ENCODE measurements at places on chromosomes 12 and 14.

- no peak for DNase-seq
Observed at GRCh38 chr12:67525617-67525884, 123.0 kb upstream of the DYRK2 start.

GRCh38 chr14:96781371-96781770, 15.8 kb upstream of the VRK1 start:
- DNase-seq = no peak

GRCh38 chr14:68692916-68693771, 99.7 kb downstream of the ZFP36L1 start:
- DNase-seq = no peak

GRCh38 chr12:93502802-93503623, 35.7 kb downstream of the MRPL42 start:
- DNase-seq = peak; percentile 6

- DNase-seq = no peak
Observed at GRCh38 chr12:30598889-30599288, 96.8 kb downstream of the IPO8 start.

DNA sequence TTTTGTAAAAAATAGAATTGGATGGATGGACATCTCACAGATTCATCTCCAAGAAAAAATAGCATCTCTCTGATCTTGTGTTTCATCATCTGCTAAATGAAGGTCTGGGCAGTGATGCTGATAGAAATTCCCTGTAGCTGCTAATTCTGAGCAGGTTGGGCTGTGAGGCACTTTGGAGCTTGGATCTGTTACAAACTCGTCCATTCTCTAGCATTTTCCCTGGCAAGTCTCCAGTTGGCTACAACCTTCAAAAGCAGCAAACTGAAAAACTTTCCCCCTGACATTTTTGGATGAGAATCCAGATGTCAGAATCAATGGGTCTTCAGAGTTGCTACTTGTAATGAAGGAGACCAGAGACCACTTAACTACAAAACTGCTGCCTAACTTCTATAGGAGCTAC, 72.7 kb downstream of the TPH2 start:
- no peak for DNase-seq

DNA sequence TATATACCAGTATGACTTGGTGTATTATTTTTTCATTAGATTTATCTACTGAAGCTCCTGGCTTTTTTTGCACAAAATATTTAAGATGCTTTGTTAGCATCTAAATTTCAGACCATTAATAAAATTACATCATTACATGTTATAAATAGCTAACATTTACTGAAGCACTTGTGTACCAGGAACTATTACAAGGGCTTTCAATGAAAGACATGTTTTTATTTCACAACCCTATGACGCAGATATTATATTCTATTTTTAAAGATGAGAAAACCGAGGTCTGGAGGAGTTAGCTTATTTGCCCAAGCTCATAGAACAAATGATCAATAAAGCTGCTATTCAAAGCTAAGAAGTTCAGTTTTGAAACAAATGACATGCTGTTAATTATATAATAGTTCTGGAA, 420.4 kb upstream of the DCN start:
- no peak for DNase-seq

- no peak for DNase-seq
Observed at GRCh38 chr12:39327510-39327909, 115.4 kb downstream of the KIF21A start.

- no peak for DNase-seq
Observed at GRCh38 chr12:1662761-1663439, 28.0 kb upstream of the ADIPOR2 start.

DNA sequence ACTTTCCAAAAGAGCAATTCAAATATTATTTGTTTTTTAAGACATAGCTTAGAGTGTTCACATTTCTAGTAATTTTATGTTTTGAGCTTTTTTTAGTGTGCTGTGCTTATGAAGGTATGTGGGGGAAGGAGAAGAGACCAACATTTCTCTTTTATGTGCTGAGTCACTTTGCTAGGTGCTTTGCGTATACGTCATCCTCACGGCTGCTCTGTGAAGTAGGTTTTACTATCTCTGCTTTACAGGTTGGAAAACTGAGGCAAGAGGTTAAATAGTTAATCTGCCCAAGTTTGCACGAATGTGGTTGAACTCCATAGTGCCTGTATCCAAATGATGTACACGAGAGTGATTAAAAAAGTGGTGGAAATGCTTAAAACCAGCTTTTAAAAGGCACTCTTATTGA, 75.9 kb downstream of the AEBP2 start:
- no peak for DNase-seq

- no peak for DNase-seq
Observed at GRCh38 chr12:78038541-78038940, 207.8 kb downstream of the NAV3 start.

DNA sequence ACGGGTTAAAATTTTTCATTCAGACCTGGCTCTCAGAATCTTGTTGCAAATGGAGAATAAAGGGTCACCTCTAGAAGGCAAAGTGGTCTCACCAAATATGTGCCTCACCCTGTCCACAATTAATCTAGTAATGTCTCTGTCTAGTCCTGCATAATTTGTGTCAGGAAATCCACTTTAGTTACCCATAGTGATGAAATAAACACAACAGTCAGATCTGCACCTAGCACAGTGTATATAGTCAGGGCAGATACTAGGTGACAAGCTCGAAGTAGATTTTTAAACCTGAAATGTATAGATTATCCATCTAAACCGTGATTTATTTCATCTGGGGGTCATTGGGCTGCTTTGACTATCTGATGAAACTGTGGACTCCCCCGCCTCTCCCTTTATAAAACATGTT, 15.9 kb upstream of the FLVCR2 start:
- no peak for DNase-seq

- no peak for DNase-seq
Observed at GRCh38 chr14:27916326-27916725, 850.3 kb upstream of the FOXG1 start.

DNA sequence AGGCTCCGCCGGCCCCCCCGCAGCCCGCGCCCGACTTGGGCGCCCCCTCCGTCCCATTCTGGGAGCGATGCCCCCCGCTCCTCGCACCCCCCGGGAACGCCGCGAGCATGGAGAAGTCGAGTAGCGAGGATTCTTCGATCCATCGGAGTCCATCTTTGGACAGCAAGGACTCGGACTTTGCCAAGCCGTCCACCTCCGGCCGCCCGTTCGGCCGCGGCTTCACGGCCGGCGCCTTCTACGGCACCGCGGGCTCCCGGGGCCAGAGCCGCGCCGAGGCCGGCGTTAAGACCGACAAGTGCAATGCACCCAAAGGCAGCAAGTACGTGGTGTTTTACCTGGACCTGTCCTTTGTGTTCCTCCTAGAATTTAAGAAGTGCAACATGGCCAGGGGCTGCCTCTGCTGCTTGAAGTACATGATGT, 123.6 kb downstream of the TSPAN9 start:
- peak; percentile 57 for DNase-seq

GRCh38 chr12:93705237-93705636, 28.1 kb downstream of the CRADD start:
- DNase-seq = no peak

DNA sequence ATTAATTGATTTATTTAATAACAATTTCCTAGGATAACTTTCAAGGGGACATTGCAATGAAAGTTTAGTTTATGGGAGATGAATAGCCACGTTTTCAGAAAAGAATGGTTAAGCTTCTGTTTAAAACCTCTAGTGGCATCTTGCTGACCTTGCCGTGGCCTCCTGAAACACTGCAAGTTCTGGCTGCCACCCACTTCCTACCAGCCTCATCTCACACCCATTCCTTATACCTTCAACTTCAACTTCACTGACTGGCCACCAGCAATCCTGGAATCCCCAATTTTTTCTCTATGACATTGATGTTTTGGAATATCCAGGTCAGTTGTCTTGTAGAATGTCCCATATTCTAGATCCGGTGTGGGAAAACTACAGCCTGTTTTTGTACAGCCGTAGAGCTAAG, 5.2 kb upstream of the HELB start:
- no peak for DNase-seq

DNA sequence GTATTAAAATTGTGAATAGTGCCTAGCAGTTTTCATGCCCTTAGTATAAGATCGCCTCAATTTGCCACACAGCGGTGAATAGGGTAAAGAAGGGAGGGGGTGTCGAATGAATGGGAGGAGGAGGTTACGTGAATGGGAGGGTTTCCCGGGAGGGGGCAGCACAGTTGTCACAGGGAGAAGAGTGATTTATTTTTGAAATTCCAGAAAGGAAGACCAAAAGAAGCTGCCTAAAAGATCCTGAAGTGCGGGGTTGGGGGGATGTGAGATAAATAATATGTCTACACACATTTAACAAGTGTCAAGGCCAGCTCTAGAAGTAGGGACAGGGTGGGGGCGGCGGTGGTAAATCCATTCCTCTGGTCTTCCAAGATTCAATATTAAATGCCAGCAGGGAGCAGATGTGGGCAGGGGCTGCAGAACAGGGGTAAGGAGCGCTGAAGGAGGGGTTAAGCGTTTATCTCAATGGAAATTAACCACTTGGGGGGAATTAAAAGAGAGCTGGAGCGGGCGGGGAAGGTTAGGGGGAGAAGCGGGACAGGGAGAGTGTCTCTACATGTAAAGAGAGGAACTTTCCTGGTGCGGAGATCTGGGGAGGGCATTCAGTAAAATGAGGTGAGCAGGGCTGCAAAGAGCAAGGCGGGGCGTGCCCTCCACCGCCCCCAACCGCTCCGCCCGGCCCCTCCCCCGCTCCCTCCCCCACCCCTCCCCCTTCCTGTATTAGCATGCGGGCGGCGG, 867 bp downstream of the C12orf42 start:
- no peak for DNase-seq

DNA sequence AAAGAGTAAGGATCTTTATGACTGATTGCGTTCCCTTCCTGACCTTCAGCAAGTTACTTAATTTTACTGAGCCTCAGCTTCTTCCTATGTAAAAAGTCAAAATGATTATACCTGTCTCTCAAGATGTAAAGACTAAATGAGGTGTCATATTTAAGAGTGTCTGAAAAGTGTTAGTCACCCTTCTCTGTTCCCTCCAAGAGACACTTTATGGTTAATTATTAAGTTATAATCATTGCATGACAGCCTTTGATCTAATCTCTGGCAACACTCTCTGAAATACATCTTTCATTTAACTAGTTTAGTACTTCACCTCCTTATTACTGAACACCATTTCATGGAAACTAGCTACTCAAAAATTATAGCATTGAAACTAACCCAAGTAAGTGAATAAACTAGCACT, 54.8 kb downstream of the BMAL2 start:
- DNase-seq = no peak

GRCh38 chr14:101019990-101020710, 116.6 kb upstream of the RTL1 start:
- no peak for DNase-seq

DNA sequence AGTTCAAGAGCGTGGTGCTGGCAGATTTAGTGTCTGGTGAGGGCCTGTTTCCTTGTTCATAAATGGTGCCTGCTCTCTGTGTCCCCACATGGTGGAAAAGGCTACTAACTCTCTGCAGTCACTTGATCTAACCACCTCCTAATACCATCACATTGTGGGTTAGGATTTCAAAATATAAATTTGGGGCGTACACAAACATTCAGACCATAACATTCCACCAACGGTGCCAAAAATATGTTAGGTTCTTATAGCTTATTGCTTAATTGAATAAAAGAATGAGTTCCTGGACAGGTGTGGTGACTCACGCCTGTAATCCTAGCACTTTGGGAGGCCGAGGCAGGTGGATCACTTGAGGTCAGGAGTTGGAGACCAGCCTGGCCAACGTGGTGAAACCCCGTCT, 3.4 kb upstream of the DYRK2 start:
- DNase-seq = no peak

DNA sequence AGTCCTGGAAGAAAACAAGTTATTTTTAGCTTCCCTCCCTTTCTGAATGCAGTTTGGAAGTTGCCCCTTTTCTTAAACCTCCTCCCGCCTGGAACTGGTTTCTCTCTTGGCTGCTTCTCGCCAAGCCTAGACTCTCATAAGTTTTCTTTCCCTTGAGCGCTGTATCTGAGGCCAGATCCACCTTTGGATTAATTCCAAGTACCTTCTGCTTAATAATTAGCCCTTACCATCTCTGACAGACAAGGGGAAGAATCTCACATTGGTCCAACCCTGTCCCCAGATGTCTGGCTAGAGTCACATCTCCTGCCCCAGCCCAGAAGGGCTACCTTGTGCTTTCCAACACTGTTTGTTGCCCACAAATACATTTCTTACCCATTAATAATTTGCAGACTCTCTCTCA, 161.8 kb upstream of the RGS6 start:
- no peak for DNase-seq

DNA sequence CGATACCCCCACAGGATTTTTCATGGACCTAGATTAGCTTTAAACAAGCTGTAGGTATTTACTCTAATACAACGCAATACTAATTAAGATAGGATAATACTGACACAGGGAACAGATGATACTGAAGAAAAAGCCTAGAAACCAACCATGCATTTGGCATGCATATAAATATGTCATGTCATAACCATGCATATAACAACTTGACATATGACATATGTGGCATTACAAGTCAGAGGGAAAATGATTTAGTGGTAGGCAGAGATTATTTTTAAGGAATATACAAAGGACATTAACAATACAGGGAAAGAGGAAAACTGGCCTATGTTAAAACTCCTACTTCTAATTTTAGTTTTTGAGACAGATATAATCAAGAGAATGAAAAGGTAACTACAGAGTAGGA, 27.9 kb downstream of the CAPS2 start:
- no peak for DNase-seq

DNA sequence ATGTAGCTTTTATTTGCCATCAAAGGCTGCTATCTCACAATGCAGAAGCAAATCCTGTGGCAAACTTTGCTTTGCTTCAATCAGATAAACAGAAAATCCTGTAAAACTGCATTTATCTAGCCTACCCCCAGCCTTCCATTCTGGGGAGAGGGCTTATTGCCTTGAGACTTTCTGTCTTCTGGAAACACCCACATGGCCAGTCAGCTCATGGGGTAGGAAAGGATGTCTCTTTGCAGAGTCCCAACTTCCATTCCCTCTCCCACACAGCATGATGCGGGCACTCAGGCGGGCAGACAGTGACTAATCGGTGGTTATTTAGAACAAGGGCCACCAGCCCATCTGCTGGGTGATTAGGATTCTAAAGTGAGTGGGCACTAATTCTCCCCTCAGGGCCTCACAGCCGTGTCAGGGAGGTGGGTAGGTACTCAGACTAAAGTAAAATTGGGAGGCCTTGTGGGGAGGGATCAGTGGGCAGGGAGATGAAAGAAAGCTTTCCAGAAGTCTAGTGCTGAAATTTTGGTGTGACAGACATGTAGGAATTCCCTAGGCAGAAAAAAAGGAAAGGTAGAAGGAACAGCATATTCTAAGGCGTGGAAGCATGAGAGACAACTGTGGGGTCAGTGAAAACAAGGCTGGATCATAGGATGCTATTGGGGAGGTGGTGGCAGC, 720.5 kb downstream of the VRK1 start:
- DNase-seq = no peak

GRCh38 chr12:76874491-76875190, 4.2 kb downstream of the CSRP2 start:
- DNase-seq = no peak
